ENCODE measurements at places on chromosomes 4 and X.

- no peaks in the 10 kb centered on the region for H3K36me3 ChIP-seq
- DNase-seq, result no peak
- H3K27ac ChIP-seq, result no peak overlapping the region
- no peaks in the 10 kb centered on the region for H3K27me3 ChIP-seq
These were observed 67.7 kb upstream of the SPANXN2 start for GRCh38 chrX:143788265-143788664.

DNA sequence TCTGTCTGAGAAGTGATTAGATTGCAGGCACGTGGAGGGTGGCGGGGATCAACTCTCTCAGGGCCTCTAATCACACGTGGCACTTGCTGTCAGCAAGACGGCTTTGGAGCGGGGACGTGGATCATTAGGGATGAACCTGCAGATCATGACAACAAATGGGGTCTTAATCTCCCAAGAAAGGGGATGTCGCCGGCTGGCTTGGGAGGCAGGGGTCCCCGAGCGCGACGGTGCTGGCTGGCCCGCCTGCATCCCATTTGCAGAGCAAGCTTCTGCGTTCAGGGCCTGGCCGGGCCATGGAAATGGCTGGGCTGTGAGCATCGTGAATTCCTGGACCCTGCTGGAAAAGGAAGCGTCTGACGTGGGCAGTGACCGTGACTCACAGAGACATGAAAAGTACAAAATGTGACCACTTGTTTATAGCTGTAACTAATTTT is 85.1 kb upstream of the SHOX start:
- no peak for DNase-seq
- H3K36me3 ChIP-seq, result no peaks in the 10 kb centered on the region
- no peak overlapping the region for H3K27ac ChIP-seq
- H3K27me3 ChIP-seq, result no peaks in the 10 kb centered on the region
- no peak overlapping the region for H3K4me3 ChIP-seq
- no peaks in the 10 kb centered on the region for H3K4me1 ChIP-seq

- no peak overlapping the region for H3K27ac ChIP-seq
- H3K36me3 ChIP-seq, result no peaks in the 10 kb centered on the region
- H3K4me1 ChIP-seq, result no peaks in the 10 kb centered on the region
- no peaks in the 10 kb centered on the region for H3K27me3 ChIP-seq
These were observed 92.8 kb upstream of the RAPGEF2 start for GRCh38 chr4:159010100-159010499.

DNA sequence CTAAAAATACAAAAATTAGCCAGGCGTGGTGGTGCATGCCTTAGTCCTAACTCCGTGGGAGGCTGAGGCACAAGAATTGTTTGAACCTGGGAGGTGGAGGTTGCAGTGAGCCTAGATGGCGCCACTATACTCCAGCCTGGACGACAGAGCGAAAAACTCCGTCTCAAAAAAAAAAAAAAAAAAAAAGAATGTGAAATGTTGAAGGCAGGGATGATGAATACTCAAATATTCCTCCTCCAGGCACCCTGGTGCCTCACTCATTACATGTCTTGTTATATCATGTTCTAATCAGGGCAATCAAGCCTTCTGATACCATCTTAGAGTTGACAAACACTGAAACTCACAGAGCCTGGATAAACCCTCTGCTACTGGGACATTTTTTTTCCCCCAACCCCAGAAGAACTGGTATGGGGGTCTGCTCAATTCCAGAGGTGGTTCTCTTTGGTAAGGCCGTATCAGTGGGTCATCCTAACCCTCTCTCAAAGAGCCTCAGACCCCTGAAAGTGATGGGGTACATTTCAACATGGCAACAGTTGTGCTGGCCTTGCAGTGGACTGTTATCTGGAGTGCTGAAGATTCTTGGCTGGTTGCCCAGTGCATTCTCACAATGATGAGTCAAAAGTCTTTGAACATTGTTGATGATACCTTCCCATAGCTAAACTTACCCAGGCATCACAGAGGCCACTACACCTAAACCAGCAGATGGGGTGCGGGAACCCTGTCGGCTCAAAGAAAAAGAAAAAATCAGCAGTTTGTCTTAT is 2.4 kb upstream of the SH3KBP1 start:
- peak; percentile 25 for DNase-seq
- no peak overlapping the region for H3K27ac ChIP-seq
- H3K36me3 ChIP-seq, result no peaks in the 10 kb centered on the region

DNA sequence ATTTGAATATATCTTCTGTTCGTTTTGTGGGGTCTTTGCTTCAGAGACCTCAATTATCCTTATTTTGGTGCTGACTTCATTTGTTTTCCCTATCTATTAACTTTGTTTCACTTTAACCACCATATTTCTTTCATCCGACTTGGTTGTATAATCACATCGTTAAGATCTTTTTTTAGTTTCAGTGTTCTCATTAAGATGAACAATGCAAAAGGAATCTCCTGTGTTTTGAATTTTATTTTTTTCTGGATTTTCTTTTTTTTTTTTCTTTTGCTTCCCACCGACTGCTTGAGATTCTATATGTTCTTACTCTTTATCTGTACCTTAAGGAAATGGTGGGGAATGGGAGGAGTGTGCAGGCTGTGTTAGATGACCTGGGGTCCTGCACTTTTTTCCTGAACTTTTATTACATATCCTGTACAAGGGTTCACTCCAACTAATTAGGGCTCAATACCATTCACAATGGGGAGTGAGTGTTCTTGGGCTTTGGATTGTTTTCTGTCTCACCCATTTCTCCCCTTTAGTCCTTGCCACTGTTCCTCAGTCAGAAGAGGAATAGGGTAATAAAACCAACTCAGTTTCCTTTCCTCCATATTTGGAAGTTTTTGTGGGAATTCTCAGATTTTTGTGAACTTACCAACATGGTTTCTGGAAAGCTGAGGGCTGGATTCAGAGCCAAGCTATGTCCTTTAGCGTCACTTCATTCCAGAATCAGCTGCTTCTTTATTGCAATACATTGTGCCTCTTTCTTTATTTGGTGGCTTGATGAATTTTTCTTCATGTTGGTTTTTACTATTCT is 43.2 kb upstream of the BMPR1B start:
- DNase-seq, result no peak
- H3K27me3 ChIP-seq, result no peaks in the 10 kb centered on the region
- no peaks in the 10 kb centered on the region for H3K4me1 ChIP-seq
- H3K4me3 ChIP-seq, result no peak overlapping the region

DNA sequence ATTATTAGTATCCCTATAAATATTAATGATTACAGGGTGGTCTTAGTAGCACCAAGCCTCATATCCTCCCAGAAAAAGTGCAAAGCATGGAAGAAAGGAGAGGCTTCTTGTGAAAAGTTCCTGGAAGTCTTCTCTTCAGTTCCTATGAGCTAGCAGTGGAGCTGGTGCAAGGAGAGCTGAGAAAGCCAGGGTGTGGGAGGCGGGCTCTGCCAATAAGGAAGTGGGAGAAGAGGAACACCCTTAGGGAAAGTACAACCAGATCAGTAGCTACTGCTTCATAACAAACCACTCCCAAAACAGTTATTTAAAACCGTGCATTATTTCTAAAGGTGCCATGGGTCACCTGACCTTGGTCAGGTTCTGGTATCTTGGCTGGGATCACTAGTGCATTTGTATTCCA is 72.4 kb downstream of the MAP9 start:
- H3K4me1 ChIP-seq, result no peaks in the 10 kb centered on the region
- no peaks in the 10 kb centered on the region for H3K36me3 ChIP-seq
- H3K27ac ChIP-seq, result no peak overlapping the region
- no peak for DNase-seq
- H3K4me3 ChIP-seq, result no peak overlapping the region
- H3K27me3 ChIP-seq, result no peaks in the 10 kb centered on the region

DNA sequence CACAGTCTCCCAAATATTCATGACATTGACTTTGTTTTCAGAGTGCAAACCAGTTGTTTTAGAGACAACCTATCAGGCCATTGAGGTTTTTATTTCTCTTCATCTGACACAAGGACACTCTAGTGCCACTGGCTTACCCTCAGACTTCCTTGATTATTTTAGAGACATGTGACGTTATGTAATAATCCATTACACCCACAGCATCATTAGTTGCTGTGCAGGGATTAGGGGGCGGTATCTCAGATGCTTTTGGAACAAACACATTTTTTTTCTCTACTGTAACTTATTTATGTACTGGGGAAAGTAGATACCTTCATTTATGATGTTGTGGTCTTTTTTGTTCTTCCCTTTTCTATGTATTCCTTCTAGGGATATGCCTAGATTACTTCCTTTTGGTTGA is 2293.1 kb downstream of the PCDH7 start:
- no peaks in the 10 kb centered on the region for H3K36me3 ChIP-seq
- H3K4me3 ChIP-seq, result no peak overlapping the region
- H3K27ac ChIP-seq, result no peak overlapping the region

Data from CD8-positive, alpha-beta memory T cell (primary cell).